ENCODE measurements at places on chromosomes 16 and 17.

- no peak for DNase-seq
Observed at GRCh38 chr16:61909074-61909473, 127.2 kb downstream of the CDH8 start.

DNA sequence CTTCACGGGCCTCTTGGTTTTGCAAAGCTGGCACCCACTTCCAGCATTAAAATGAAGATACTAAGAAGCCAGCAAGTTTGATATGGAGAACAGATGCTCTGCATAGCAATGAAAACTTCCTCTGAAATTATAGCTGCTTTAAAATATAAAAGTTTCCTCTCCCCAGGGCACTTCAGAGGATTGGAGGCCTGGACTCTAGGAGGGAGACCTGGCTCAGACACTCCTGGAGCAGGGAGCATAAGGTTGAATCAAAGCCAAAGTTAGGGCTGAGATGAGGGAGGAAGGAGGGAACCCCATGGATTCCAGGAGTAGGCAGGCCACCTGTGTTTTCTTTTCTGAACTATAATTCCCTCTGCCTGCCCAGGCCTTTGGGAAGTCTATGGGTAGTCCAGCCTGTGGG lies 176.0 kb upstream of the RPL38 start:
- no peak for DNase-seq

- DNase-seq = no peak
Observed at GRCh38 chr16:67672306-67672705, 5.7 kb downstream of the C16orf86 start.

DNA sequence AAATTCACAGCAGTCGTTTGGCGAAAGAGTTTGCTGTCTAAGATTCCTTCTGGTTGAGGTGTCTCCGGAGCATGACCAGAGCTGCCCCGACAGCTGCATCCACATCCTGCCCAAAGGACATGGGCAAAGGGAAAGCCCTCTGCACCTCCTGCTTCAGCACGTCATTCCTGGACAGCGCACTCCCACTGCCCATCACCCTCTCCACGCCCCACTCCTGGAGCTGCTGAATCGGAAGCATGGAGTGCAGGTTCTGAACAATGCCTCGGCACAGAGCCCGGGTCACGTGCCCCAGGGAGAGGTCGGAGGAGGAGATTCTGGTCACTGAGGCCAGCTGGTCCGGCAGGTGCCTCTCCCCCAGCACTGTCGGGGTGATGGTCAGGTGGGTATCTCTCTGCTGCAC lies 1.3 kb upstream of the TRPV1 start:
- DNase-seq = no peak

DNA sequence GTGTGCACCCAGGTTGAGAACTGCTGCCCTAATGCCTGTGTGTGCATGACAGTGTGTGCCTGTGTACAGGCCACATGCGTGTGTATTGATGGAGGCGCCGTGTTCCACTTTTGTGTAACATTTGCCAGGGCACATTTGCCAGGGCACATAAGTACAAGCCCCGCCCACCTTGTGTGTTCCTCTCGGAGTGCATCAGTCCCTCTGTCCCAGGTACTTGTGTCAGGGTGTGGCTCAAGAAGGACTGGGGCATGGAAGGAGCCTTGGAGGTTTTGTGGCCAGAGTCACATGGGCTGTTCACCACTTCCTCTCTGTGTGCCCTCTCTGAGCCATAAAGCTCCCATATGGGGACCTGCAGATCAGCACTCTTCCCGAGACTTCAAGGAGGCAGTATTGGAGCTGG lies 73.9 kb downstream of the MRM1 start:
- DNase-seq = no peak

GRCh38 chr17:16428098-16428882 lies 12.9 kb downstream of the TRPV2 start:
- DNase-seq = no peak

GRCh38 chr17:74228306-74228978 lies 15.1 kb downstream of the TTYH2 start:
- DNase-seq = no peak

DNA sequence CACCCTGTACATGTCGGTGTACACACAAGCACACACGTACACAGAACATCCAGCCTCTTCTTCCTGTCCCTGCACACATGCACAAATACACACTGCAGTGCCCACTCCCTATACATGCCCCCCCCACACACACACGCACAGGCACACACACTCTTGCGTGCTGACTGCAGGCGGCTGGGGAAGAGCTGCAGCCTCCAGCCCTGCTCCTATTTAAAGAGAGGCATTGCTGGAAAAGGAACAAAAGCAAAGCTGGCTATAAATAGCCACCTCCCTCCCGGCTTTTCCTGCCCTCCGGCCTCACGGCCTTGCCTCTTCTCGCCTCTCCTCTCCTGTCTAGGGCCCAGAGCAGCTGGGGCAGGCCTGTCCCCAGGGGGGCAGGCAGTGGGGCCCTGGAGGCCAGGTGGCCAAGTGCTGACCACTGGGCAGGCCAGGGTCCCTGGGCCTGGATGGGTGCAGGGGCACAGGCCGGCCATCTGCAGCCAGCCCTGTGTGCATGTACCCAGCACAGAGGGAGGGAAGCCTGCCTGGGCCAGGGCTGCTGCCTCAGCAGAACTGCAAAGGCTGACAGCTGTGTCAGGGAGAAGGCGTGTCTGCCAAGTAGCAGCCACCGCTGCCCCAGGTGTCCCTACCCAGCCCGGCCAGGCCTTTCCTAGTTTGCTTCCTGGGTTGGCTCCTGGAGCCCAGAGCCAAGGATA lies 25.4 kb downstream of the RTN4RL1 start:
- DNase-seq = no peak

DNA sequence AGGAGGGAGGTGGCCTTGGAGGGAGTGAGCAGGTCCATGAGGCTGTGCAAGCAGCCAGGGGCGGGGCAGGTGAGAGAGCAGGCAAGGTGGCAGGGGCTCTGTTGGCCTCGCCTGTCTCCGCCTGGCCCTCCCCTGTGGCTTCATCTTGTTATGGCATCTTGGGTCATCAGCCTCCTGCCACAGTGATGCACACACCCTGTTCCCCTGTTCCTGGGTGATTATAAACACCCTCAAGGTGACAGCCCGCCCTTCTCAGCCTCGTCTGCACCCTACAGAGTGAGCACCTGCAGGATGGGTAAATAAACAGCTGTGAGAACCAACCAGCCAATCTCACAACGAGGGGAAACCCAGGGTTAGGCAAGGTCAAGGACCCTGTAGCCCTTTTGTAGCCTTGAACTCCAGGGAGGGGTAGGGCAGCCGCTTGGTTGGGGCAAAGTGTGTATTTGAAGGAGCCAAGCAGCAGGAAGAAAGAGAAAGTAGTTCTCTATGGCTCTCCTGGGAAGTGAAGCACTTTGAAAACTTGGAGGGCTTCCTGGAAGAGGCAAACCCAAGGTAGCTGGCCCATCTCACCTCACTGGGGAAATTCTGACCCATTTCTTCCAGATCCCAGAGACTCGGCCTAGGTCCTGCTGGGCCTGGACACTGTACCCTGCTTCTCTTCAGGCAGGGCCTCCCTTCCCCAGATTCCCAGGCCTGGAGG lies 60.6 kb downstream of the NT5M start:
- DNase-seq = peak; percentile 24

DNA sequence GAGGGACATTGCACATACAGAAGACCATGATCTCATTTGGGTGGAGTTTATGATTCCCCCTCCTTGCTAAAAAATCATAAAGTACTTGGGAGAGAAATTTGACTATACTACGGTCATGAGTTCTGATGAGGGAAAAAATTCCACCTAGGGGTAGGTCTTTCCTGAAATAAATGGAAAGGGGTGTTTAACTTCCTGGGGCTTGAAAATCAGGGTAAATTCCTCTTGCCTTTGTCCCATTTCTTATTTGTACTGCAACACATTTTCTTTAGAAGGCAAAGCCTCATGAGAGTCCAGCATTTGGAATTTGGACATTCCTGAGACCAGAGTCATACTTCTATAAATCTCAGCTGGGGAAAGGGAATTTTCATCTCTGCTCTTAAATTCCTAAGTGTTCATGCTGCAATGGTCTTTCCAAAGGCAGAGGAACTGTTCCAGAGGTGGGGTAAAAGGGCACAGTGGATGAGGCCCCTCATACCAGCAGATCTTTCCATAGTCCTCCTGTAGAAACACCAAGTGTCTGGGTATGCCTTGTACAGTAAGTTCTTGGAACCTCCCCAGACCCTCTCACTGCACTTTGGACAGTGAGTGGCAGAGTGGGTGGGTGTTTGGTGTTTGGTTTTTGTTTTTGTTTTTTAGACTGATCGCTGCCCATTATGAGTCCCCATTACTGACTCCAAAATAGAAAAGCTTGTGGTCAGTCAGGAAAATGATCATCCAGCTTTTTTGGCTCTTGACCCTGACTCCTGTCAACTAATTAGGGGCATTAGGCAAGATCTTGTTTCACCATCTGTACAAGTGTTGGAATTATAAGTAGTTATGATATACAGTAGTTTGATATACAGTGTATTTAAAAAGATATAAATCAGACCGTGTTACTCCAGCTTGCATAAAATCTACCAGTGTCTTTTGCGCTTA lies 6.0 kb downstream of the LYRM1 start:
- no peak for DNase-seq

- no peak for DNase-seq
Observed at GRCh38 chr16:86670750-86671234, 92.4 kb downstream of the FOXL1 start.

Measured in dorsolateral prefrontal cortex (tissue), 122 donors.